ENCODE measurements at places on chromosomes 13 and 19.

GRCh38 chr13:93227878-93228642, 1.5 kb downstream of the GPC6 start:
- peak; percentile 78 for DNase-seq

GRCh38 chr13:44748439-44748838, 172.3 kb upstream of the TSC22D1 start:
- DNase-seq: no peak

DNA sequence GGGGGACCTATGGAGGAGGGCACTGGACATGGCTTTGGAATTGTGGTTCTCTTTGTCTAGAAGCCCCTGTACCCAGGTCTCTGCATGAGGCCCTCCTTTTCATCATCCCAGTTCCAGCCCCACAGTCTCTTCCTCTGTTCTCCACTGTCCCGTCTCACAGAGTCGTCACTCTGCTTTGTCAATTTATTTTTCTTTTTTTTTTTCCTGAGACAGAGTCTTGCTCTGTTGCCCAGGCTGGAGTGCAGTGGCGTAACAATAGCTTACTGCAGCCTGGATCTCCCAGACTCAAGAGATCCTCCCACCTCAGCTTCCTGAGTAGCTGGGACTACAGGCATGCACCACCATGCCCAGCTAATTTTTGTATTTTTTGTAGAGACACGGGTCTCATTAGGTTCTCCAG, 619 bp upstream of the EXOC3L2 start:
- DNase-seq: no peak

- DNase-seq: no peak
Measured at GRCh38 chr13:108326309-108326708, 56.8 kb downstream of the TNFSF13B start.

GRCh38 chr19:50708179-50708879, 11.3 kb downstream of the SHANK1 start:
- DNase-seq: no peak

GRCh38 chr13:33194820-33195692, 90.5 kb downstream of the STARD13 start:
- DNase-seq: no peak

DNA sequence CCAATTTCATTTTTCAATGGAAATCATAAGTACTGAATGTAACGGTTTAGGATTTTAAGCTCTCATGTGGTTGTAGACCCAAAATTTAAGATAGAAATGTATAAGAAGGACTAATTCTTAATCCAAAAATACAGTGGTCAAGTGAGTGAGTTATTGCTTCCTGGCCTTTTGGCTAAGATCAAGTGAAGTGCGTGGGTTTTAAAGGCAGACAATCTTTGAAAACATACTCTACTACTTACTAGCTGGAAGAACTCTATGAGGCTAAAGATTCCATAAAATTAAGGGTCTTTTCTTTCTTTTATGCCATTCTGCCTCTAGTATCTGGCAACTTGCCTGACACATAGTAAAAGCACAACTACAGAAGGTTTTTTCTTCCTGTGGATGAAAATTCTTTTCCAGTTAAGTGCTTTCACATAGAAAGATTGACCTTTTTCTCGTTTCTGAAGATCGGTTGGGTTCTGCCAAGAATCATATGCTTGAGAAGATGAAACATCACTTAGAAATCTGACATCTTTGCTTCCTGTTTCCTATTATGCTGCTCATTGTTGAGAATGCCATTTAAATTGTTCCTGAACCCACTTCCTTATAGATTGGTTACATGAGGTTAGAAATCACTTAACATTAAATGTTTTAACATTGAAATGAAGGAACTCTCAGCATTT, 26.4 kb upstream of the SCEL start:
- DNase-seq: no peak

- no peak for DNase-seq
Measured at GRCh38 chr19:45322311-45322710, 364 bp downstream of the CKM start.

Data from H9 (cell line).